ENCODE measurements at places on chromosomes 5 and 9.

DNA sequence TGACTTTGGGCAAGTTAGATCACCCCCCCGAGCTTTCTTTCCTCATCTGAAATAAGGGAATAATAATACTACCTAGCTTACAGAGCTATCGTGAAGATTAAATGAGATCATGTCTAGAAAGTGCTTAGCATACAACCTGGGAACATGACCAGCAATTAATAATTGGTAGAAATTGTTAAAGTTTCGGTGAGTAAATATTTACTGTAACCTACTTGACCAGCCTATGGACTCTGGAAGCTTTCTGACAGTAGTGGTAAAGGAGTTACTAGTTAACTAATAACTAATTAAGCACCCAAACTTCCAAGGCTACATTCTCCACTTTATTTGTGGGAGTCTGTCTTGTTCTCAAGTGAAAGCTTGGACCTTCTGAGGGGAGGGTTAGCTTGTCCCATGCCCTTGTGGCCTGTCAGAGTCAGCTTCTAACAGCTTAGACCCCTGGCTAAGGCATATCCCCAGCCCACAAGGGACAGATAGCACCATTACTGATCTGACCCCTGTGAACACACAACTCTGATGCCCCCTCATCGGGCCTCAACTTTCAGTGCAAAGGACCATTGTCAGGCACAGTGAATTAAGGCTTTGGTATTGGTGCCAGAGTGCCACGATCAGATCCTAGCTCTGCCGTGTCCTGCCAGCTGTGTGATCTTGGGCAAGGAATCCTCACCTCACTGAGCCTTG is 58.7 kb upstream of the SAP30L start:
- DNase-seq = peak; percentile 66

GRCh38 chr9:128250839-128251731 is 24.7 kb downstream of the GOLGA2 start:
- no peak for DNase-seq

GRCh38 chr5:148042881-148043280 is 20.9 kb upstream of the SPINK5 start:
- no peak for DNase-seq

DNA sequence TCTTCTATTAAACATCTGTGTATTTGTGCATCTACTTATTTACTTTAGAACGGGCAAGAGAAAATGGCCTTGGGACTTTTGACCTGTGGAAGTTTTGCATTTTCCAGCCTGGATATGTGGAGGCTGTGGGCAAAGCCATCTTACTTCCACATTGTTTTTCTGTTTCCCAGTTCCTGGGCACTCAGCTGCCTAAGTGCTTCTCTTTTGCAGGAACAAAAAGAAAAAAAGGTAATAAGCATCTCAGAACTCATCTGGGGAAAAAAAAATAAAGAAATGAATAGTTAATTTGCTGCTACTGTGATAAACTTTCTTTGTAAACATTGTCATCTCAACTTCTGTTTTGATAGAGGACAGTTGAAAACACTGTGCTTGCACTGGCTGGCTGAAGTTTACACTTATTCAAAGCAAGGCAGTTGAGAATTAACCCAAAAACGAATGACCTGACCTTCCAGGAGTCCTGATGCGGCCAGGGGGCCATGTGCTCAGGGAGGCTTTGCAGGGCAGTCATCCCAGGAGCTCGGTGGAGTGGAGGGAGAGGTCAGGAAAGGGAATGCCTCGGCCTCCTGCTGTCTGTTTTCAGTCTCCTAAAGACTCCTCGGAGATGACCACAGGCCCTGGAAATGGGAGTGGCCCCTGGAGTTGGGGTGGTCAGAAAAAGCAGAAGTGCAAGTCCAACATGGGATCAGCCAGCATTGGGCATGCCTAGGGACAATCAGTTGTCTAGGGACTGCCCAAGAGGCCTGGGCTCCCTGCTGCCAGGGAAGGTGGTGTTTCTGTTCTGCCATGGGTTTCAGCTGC is 75.5 kb downstream of the RAI14 start:
- no peak for DNase-seq

DNA sequence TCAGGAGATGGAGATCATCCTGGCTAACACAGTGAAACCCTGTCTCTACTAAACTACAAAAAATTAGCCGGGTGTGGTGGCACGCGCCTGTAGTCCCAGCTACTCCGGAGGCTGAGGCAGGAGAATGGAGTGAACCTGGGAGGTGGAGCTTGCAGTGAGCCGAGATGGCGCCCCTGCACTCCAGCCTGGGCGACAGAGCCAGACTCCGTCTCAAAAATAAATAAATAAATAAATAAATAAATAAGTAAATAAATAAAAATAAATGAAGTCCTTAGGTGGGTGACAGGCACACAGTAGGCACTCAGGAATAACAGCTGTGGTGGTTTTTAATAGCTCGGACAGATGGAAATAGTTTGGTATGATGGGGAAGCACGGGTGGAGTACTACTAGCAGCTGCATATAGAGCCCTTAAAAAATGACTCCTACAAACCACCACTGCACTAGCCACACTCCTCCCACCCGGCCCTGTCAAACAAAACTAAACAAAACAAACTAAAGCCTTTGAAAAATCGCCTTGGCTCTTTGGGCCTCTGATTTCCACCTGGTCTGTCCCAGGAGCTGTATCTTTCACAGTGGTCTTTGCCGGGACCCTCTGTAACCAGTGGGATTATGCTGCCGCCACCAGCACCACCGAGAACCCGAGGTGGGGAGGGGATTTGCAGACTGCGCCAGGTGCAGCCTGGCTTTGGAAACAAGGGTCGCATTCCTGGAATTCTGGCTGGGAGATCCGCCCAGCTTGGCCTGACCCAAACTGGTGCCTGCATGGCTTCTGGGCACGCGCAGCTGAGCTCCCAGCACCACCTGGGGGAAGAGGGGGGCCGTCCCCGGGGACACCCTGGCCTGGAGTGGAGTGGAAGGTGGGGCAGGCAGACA is 5.1 kb upstream of the WDR5 start:
- peak; percentile 53 for DNase-seq

DNA sequence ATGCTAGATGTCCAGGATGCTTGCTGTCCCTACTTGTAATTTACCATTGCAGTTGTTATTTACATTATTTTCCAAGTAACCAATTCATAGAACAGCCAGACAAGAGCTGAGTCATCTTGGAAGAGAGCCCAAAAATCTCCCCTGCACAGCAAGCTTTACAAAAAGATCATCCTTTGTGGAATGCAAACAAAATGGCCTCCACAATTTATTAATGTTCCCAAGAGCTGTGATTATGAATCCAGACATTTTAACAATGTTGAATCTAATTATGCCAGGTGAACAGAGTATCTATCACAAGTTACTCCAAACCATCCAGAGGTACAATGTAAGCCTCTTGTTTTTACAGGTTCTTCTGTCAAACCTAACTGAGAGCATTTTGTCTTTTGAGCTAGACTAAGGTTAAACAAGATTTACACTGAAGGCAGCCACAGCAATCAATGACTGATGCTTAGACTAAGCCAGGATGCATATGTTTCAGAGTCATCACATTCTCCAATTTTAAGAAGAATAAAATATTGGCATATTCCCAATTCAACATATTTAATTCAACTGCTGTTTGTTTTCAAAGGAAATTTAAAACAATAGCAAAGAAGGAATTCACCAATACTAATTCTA is 95.3 kb upstream of the SLC12A2 start:
- peak; percentile 76 for DNase-seq

GRCh38 chr5:111472096-111472495 is 40.2 kb downstream of the STARD4 start:
- DNase-seq = no peak

- no peak for DNase-seq
Measured at GRCh38 chr5:126919566-126919965, 110.8 kb downstream of the MARCHF3 start.

DNA sequence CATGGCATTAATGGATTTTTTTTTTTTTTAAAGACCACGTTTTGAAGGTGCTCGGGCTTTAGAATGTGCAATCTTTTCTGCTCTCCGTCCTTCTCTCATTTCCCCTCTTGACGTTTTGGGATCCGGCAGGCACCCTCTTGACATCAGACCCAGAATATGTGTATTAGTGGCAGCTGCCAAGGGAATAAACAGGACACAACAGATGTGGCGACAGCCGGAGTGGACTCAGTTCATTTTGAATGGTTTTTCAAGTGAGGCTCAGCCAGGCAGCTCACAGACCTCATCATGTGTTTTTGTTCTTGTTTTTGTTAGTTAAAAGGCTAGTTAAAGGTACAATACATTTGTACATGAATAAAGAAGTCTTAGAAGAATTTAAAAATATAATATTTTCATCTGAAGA is 365.0 kb upstream of the SEMA6A start:
- DNase-seq = no peak

GRCh38 chr9:98550206-98550820 is 158.4 kb downstream of the GABBR2 start:
- DNase-seq = no peak

All from kidney tubule cell (primary cell).